ENCODE measurements at places on chromosomes 16 and 17.
A peak's percentile ranks its signal among the peaks of the same experiment; 100 is the strongest.

DNA sequence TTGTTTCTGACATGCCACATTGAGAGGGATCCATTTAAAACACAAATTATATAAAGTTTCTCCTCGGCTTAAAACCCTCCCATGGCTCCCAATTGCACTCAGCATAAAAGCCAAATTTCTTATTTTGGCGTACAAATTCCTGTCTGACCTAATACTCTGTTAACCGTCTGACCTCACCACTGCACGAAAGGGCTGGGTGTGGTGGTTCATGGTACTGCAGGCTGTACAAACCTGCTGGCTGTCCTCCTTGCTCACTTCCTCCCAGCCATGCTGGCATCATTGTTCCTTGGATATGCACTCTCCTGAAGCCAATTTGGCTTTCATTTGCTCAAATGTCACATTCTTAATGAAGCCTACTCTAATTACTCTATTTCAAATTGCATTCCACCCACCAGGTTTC lies 301.6 kb upstream of the C16orf82 start:
- no peak for DNase-seq

DNA sequence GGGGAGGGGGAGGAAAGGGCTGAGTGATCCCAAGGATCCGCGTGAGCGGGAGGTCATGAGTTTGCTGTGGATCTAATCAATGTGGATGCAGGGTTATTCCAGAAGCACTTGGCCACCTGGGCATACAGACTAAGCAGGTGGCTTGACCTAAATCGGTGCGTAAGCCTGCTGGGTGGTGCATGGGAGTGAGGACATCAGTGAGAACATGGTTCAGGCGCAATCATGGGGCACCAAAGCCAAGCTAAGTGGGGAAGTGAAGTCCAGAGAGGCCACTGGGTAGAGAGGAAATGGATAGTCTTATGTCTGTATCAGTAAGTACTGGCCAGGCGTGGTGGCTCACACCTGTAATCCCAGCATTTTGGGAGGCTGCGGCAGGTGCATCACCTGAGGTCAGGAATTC lies 18.9 kb upstream of the MFSD6L start:
- no peak for DNase-seq

GRCh38 chr16:1626776-1627175 lies 14.6 kb downstream of the CRAMP1 start:
- DNase-seq, result no peak

DNA sequence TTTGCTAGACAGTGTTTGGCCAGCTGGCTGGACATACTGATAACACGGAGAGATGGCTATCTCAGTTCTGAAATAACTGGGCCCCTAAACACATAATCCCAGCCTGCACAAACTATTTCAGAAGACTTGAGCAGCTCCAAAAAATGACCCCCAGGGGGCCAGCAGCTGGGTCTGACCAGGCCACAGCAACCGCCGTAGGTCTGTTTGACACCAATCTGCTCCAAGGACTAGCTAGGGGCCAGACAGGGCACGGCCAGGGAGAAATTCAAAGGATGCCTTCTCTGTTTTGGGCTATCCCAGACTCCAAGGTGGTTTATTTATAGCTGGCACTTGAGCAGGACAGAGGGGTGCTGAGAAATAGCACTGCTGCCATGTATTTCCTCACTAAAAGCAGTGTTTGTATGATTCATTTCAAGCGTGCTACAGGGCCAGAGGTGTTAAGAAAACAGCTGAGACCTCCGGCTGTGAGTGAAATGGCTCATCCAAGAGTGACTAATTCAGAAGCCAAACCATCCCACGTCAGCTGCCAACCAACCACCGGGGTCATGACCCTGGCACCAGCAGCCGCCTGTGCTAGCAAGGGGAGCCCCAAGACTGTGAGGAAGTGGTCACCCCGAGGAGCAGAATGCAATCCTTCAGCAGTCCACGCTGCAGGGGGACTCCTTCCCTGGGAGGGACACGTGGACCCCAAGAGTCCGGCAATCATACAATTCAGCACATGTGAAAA lies 5.7 kb downstream of the GGA2 start:
- DNase-seq, result peak; percentile 66

GRCh38 chr17:48593840-48594537 lies 410 bp upstream of the HOXB5 start:
- peak; percentile 18 for DNase-seq

- DNase-seq, result peak; percentile 52
These were observed 102.7 kb upstream of the HLF start for GRCh38 chr17:55161935-55162555.

- DNase-seq, result no peak
These were observed 65.9 kb upstream of the NKD1 start for GRCh38 chr16:50482271-50482670.

DNA sequence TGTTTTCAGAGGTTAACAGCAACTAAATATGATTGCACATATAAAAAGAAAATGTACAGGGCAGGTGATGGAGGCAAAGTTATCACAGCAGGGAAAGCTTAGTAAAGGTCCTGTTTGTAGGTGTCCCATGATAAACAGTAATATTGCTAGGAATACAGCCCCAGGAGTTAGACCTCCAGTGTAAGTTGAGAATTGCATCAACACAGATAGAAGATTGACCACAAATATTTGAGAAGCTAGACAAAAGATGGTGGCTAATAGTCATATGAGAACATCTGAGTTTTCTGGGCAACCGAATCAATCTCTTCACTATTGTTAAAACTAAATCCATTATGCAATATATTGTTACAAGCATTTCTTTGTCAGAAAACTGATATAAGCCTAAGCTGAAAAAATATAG lies 152.6 kb downstream of the CDH11 start:
- no peak for DNase-seq

DNA sequence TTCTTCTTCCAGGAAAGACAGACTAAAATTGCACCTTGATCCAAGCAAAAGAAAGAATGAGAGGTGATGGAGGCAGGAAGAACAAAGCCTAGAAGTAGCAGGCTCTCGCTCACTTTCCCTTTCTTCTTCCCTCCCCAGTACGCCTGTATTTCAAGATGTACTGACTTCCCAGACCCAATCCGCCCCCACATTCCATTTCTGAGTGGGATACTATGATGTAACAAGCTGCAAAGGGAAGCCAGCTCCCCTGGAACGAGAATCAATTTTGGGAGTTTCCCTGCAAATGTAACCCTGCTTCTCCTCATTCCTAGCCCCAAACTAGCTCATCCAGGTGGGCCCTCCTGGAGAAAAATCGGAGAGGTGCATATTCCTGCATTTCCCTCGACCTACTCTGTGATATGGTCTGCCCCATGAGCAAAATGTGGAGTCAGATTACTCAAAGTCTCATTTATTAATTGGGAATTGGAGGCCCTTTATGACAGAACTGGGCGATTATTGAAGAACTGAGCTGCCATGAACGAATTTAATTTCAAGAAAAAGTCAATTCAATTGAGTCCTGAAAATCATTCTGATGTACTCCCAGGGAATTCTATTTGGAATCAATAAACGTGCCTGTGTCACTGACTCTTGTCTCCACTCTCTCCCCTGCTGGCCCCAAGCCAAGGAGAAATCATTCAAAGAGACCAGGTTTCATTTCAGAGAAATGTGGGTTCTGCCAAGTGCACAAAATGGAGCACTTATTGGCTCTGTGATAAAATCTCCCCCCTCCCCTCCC lies 398.9 kb downstream of the SHISA9 start:
- DNase-seq, result no peak

DNA sequence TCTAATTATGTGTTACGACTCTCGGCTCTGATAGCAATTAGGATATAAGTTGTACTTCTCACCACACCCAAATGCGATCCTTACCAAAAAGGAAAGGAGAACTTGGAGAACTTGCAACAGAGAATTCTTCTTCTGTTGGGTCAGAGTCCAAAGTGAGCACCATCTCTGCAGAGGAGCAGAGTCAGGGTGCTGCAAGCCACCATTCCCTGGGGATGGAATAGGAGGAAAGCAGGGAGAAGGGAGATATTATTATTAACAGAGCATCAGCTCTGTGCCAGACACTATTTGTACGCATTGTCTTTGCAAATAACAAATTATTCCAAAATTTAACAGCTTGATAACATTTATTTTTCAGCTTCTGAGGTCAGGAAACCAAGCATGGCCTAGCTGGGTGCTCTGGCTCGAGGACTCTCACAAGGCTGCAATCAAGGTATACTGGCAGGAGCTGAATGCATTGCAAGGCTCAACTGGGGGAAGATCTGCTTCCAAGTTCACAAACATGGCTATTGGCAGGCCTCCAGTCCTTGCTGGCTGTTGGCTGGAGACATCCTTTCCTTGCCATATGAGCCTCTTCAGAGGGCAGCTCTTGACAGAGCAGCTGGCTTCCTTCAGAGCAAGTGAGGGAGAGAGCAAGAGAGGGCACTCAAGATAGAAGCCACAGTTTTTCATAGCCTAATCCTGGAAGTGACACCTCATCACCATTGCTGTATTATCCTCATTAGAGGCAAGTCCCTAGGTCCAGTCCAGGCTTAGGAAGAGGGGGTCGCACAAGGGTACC lies 296.2 kb upstream of the CDH5 start:
- peak; percentile 63 for DNase-seq

- DNase-seq, result no peak
These were observed 7.1 kb upstream of the NFATC3 start for GRCh38 chr16:68077866-68078700.

DNA sequence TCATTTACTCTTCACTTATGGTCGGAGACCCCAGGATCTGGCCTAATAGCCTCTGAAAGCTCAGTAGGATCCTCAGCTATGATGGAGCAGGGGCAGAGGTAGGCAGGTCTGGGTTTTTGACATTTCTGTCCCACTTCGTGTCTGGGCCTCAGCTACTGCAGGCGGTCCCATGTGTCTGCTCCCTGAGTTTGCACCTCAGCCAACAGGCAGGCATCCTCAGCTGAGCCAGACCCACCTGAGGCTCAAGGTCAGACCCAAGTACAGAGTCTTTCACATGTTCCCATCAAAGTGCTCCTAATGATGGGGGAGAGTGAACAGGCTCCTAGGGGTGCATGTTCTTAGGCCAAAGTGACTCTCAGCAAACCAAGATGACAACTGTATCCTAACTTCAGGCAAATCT lies 2.9 kb upstream of the RASL10B start:
- no peak for DNase-seq

DNA sequence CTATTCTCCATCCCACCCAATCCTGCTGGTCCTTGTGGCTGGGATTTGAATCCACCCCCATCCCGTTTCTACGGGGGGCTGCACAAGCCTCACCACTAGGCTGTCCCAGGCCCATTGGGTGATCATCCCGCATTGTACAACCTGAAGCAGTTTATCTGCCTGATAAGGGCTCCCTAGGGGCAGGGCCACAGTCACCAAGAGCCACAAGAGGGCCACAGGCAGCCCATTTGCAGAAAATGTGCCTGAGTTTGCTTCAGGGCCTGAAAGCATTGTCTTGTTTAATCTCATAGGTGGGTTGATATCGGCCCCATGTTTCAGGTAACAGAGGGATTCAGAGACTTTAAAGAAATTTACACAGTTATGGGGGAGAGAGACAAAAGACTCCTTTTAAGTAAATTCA lies 245.0 kb downstream of the CPPED1 start:
- no peak for DNase-seq

DNA sequence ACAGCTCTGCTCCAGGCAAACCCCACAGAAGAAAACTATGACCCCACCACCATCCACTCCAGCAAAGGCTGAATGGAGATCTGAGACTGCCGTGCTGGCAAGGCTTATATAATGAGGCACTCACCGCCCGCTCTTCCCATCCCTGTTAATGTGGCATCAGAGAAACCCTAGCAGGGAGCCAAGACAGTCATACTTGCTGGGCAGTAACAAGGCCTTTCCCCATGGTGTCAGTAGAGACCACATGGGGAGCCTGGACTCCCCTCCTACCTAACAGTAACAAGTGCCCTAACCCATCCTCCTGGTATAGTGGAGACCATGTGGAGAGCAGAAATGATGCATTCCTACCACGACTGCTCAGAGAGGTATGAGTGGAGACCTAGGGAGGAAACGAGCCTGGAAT lies 235.2 kb downstream of the C16orf78 start:
- peak; percentile 49 for DNase-seq

GRCh38 chr16:6374821-6375220 lies 957.8 kb upstream of the RBFOX1 start:
- DNase-seq, result no peak

GRCh38 chr17:58047376-58048150 lies 35.7 kb upstream of the DYNLL2 start:
- no peak for DNase-seq

DNA sequence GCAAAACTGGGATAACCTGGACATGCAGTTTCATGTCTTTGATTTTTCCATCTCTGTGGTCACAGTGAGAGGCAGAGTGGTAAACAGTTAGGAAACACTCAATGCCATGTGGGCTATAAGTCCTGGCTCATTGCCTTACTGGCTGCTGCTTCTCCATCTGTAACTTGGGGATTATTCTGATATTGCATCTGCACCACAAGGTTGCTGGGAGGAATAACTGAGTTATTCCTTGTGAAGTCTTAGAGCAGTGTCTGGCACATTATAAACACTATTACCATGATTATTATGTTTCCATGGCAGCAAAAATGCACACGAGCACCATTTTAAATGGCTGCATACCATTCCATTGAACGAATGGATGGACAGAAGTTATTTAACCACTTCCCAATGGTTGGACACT lies 111.7 kb upstream of the CDH5 start:
- peak; percentile 18 for DNase-seq

- no peak for DNase-seq
These were observed 5.4 kb downstream of the GFOD2 start for GRCh38 chr16:67713647-67714273.

DNA sequence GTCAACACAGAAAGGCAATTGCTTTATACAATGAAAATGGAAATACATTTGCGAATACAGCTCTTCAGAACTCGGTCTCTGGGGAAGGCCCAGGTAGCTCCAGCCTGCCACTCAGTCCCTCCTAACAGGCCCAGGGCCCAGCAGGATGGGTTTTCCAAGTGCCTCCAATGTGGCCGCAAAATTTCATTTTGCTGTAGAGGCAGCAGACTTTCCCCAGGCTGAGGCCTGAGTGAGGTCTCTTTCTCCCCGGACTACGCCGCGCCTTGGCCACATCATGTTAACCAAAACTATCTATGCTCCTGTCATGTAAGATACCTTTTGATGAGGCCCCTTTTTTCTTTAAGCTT lies 606.0 kb upstream of the SALL1 start:
- DNase-seq, result no peak

All from fibroblast of the conjunctiva (primary cell).